ENCODE measurements at places on chromosomes 16 and 17.

DNA sequence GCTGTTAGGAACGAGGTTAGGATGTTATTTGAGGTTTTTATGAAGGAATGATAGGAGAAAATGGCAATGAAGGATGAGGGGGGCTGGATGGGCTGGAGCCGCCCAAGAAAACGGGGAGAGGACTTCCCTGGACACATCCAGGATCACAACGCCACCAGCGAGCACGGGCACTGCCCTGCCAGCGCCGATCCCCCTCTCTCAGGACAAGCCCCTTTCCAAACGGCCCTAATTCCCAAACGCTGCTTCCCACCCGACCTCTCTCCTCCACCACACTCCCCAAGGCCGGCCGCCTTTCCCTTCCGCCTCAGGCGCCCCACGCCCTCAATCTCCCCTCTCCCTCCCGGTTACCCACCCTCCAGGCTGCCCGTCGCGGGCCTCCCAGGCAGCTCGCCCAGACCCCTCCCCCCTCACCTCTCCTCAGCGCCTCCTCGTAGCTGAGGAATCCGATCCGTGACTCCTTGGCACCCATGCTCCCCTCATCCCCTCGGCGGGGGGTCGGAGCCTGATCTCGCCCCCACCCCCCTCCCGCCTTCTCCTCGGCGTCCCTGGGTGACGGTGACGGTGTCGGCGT is 377 bp downstream of the USP32 start:
- no peak for DNase-seq

DNA sequence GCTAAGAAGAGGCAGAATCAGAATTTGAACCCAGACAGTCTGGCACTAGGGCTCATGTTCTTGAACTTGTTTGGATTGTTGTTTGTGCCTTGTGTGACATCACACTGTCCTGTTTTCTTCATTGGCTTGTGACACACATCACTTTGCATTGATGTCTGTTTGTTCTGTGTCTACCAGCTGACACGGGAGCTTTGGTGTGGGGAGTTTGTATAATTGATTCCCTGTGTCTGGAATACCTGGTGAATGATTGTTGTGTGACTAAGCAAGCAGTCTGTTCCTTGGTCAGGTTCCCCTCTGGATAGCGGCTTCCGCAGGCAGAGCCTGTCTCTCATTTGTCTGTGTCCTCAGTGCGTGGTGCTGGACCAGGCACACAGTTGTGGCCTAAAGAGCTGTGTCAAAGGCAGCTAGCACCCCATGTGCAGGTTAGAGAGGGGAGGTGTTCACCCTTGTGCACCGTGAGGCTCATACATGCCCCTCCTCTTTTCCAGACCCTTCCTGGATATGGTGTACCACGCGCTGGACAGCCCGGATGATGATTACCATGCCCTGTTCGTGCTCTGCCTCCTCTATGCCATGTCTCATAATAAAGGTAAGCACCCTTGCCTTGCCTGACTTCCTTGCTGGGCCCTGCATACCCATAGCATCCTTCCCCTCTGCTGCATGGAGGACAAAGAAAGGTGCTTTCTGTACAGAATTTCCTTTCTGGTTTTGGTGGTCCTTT is 80.1 kb downstream of the CLEC16A start:
- DNase-seq = no peak

- no peak for DNase-seq
Observed at GRCh38 chr16:77469634-77470033, 34.8 kb upstream of the ADAMTS18 start.

DNA sequence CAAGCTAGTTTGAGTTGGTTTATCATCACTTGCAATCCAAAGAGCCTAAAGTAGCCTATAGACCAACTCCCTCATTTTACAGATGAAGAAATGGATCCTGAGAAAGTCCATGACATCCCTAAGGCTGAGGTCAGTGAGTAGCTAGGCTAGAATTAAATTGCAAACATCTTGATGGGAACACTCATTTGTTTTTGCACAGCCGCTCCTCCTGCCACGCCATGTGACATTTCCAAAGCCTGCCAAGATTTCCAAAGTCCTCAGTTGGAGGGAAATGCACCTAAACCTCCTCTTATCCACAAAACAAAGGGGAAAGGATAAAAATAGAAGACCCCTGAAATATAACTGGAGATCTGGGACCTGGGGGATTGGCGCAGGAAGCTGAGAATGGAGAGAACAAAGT is 15.0 kb downstream of the TMEM92 start:
- DNase-seq = no peak

DNA sequence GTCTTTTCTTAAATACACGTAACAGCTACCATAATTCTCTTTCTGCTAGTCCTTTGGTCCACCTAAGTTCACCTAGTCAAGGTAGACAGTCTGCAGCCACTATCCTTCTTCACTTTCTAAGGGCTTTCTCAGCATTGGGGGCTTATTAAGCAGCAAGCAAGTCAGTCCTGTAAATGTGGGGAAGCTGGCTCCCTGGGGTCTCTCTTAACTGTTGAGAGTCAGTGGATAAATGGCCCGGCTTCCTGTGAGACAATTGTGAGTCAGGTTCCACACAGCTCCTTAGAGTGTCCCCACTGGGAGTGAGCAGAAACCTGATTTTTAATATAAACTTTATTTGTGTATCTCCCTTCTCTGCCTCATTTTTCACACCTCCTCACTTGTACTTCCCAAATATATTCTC is 132.1 kb downstream of the CDH13 start:
- DNase-seq = no peak

- DNase-seq = no peak
Observed at GRCh38 chr16:79191933-79192332, 408.6 kb downstream of the MAF start.

GRCh38 chr17:50627782-50628601 is 6.7 kb upstream of the ABCC3 start:
- no peak for DNase-seq

GRCh38 chr17:73297934-73298861 is 13.6 kb downstream of the CDC42EP4 start:
- DNase-seq = no peak

GRCh38 chr16:85286951-85287814 is 174.9 kb upstream of the CIBAR2 start:
- DNase-seq = no peak

GRCh38 chr16:68064791-68065365 is 20.3 kb upstream of the NFATC3 start:
- DNase-seq = no peak

DNA sequence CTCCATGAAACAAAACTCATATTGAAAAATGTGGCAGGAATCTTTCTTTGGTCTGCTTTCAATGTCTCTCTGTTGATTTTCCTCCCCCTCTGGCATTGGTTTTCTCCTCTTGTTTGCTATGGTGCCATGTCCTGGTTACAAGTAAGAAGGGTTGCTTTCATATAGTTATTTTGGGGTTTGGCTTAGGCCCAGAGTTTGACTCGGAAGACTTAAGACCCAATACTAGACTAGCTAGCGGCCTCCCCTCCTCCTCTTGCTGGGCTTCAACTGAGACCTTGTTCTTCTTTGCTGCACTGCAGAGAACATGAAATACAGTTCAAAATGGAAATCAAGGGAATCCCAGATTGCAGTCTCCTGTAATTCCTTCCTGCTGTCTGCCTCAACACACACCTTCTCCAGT is 30.0 kb upstream of the CLEC18A start:
- no peak for DNase-seq

DNA sequence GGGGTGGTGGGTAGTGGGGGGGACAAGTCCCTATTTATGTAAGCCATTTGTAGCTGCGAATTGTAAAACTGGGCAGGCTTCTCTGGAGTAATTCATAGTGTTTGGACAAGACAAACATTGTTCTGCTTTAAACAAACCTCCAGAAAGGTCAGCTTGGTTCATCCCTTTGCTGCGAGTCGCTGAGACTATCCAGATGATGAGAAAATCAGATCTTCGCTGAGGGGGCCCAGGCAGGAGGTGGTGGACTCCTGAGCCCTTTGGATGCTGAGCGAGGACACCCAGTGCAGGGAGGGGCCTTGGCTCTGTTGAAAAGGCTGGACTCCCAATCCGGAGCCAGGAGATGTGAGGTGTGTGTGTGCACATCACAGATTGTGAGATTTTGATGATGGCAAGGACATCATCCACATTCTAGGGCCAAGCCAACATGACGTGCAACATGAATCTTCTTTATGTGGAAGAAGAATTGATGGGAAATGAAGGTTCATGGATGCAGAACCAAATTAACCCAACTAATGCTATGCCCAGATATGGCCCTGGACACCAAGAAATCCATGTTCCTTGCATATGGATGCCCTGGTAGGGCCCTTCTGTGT is 15.0 kb upstream of the NTN1 start:
- DNase-seq = no peak

- no peak for DNase-seq
Observed at GRCh38 chr16:78324649-78325285, 225.3 kb downstream of the WWOX start.

GRCh38 chr16:66481943-66482390 is 54.9 kb downstream of the BEAN1 start:
- no peak for DNase-seq

DNA sequence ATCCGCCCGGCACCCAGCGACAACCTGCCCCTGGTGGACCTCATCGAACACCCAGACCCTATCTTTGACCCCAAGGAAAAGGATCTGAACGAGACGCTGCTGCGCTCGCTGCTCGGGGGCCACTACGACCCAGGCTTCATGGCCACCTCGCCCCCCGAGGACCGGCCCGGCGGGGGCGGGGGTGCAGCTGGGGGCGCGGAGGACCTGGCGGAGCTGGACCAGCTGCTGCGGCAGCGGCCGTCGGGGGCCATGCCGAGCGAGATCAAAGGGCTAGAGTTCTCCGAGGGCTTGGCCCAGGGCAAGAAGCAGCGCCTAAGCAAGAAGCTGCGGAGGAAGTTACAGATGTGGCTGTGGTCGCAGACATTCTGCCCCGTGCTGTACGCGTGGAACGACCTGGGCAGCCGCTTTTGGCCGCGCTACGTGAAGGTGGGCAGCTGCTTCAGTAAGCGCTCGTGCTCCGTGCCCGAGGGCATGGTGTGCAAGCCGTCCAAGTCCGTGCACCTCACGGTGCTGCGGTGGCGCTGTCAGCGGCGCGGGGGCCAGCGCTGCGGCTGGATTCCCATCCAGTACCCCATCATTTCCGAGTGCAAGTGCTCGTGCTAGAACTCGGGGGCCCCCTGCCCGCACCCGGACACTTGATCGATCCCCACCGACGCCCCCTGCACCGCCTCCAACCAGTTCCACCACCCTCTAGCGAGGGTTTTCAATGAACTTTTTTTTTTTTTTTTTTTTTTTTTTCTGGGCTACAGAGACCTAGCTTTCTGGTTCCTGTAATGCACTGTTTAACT is 1.0 kb downstream of the NOG start:
- no peak for DNase-seq

DNA sequence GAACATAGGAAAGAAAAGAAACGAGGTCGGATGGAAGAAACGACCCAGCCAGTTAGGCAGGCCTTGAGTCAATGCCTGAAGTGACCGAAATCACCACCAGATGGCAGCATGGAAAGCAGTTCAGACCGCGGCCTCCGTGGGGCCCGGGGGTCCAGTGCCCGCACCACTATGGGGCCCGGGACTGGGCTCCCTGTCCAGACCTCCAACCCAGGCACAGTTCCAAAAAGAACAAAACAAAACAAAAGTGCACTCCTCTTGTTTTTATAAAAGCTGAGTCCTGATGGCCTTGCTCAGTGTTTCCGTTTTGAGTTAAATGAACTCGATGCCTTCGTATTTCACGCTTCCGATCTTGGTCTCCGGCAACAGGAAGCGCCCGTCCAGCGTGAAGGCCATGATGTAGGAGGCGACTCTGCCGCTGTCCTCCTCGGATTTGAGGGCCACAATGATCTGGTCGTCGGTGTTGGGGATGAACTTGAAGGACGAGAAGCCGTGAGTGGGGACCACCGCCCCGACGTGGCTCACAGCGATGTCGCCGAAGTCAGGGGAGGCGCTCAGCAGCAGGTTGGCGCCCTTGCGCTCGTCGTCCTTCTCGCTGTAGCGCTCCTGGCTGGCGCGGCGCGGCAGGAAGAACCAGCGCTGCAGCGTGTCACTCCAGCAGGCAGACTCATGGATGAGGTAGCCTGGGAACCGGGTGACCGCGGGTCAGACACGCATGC is 13.7 kb upstream of the LGALS3BP start:
- DNase-seq = no peak

DNA sequence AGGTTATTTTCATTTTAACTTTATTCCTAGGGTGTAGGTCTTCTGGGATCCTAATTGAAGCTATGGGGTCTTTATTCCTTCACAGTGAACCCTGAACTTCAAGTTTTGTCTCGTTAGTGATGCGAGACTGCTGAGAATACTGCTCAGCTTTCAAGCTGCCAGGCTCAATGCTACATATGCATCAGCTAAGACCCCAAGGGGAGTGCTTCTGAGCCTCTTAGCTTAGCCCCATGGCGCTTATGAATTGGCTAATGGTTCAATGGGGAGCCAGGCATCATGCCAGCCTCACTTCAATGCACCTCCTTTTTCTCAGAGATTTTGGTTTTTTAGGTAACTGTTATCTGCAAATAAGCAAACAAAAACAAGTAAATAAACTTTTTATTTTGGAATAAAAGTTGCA is 94.1 kb upstream of the SIAH1 start:
- DNase-seq = no peak

Measured in NCI-H2081 treated with DMSO at 0.1 percent for 48 hours (cell line).